ENCODE measurements at places on chromosomes 13 and 19.

GRCh38 chr19:3606174-3606689 is 443 bp downstream of the TBXA2R start:
- DNase-seq, result no peak

- no peak for DNase-seq
Observed at GRCh38 chr13:112114391-112114790, 47.4 kb downstream of the SOX1 start.

GRCh38 chr19:29639086-29639485 is 26.2 kb upstream of the PLEKHF1 start:
- no peak for DNase-seq

DNA sequence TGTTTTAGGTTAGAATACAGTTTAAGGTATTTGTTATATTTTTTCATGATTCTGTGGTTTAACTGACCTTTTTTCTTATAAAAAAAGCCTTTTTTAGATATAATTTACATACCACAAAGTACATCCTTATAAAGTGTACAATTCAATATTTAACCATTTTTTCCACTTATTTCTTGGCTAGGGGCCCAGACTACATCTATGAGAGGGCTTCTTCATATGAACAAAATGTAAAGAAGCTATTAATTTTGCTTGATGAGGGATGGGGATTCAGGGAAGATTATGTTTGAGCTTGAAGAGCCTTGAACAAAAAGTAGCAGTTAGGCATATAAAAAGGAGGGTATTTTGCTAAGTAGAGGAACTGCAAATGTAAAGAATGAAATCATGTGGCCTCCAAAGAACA is 2.2 kb downstream of the CCDC122 start:
- DNase-seq, result no peak

GRCh38 chr19:16266586-16266942 is 58.1 kb upstream of the KLF2 start:
- peak; percentile 44 for DNase-seq

DNA sequence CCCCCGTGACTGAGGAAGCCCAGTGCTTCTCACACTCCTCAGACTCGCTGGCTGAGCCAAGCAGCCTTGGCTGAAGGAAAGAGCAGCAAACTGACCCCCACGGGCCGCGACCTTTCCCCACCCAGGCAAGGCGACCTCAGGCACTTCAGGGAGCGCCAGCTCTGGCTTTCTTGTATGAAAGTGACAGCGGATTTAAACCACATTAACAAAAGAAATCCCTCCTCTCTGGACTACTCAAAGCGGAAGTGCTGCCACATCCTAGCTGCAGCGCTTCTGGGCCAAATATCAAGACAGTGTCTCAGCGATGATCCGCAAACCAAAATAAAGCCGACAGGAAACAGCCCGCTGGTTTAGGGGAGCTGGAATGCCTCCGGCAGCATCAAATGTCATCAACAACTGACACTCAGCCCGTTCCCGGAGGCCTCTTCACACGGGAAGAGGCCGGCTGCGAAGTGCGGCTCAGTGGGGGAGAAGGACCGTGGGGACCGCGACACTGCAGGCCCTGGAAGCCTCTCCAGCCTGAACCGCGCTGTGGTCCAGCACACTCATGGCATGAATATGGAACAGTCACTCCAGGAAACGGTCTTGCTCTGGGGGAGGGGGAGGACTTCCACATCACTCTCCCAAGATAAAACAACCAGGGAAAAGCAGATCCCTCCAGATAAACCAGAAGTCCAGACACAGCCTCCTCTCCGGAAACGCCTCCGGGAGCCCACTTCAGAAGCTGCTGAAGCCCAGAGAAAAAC is 1.4 kb downstream of the RASA3 start:
- DNase-seq, result peak; percentile 56

DNA sequence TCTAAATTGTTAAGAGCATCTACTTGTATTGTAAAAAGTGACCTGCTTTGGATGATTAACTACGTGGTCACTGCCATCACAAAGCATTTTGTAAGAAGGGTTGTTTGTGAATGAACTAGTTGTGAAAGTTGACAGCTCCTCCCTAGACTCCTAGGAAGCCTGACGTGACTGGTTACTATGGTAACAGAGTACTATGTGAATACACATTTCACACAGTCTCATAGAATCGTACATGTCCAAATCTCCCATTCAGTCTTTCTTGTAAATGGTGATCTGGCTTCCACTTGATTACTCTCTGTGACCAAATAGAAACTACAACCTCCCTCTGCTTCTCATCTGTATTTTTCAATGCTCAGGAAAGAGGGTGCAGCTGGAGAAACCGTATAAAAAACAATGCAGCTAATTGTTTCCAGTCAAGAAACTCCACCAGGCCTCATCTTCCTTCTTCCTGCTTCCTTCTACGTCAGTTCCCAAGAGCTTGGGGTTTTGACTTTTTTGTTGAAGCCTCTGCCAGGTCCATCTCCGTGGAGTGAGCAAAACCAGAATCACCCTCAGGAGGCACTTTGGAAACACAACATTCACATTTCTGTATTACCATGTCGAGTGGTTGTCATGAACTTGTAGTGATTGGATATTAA is 83.4 kb downstream of the GPC6 start:
- no peak for DNase-seq

- no peak for DNase-seq
Observed at GRCh38 chr13:100541897-100542825, 46.4 kb downstream of the GGACT start.

DNA sequence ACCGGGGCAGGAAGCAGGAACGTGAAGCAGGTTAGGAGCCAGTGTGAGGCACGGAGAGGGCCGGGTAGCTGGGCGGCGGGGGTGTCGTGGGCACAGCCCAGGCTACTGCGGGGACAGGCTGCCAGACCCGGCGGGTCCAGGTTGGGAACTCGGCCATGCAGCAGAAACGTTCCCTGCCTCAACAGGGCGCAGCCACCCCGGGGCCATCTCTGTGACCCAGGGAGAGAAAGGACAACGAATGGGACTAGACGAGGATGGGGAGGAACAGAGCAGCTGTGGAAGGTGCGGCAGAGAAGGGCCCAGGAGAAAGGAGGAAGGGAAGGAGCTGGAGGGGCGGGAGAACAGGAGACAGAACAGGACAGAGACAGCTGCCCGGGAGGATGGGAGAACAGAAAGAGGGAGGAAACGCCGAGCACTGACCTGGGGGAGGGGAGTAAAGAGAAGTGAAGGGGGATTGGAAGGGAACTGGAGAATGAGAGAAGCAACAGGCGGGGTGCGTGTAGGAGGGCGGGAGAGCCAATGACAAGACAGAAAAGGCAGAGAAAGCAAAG is 12.9 kb upstream of the GARIN5A start:
- no peak for DNase-seq

- DNase-seq, result no peak
Observed at GRCh38 chr13:24574847-24575246, 62.3 kb upstream of the PARP4 start.

DNA sequence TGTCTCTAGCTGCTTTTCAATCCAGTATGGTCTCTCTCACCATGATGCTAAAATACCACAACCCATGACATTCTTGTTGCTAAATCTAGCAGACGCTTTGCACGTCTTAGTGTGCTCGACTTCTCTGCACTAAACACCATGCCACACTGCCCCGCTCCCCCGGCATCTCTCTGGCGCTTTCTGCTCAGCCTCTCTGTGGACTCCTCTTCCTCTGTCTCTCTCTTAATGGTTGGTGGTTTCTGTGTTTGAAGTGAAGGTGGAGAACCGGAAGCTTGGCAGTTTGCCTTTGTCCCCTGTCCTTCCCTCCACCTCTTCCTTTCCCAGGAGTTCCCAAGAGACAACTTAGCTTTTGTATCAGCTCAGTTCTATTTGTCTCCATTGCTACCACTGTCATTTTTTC is 8.8 kb downstream of the ERCC5 start:
- DNase-seq, result no peak

DNA sequence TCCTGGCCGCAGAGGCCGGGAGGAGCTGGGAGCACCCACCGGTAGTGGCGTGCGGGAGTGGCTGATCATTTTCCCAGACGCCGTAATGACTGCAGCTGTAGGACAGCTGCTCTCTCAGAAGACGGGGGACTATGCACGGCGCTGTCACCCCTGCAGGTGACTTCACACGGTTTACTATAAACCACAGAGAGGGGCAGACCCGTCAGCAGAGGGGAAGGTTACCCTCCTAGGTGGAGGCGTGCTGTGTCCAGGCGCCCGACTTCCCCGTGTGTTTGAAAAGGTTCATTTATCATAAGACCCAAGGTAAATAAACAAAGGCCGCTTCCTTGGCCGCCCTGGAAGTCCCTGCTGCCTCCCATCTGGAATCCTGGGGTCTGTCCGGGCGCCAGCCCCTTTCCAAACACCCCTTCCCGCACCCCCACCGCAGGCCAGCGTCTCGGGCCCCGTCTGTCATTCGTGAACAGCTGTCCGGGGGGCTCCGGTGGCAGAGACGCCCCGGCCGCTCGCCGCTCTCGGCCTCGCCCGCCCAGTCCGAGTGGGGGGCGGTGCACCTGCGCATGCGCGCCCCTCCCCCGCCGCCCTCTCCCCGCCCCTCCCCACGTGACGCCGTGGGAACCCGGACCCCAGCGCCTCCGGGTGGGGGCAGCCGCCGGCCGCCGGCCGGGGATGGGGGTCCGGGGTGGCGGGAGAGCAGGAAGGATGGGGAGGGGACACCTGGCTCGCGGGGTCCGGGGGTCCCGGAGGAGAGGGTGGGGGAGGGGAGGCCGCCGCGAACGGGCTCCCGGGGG is 915 bp downstream of the SHC2 start:
- peak; percentile 13 for DNase-seq

- no peak for DNase-seq
Observed at GRCh38 chr13:52673465-52673864, 20.8 kb downstream of the SUGT1 start.

- no peak for DNase-seq
Observed at GRCh38 chr13:73940098-73940497, 194.1 kb downstream of the KLF12 start.

DNA sequence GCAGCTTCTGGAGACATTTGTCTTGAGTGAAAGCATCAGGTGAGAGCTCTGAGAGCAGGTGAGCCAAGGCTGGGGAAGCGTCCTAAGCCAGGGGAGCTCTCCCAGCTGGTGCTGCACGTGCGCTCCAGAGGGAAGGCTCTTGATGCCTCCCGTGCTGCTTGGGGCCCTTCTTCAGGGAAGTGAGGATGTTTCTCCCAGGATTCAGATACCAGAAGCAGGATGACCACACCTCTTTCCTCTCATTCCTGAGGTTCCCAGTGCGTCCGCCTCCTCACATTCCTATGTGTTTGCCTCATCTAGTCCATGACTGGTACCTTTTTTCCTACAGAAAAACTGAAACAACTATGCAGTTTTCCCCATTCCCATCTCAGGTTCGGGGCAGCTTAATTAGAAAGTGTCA is 231.0 kb upstream of the IRS2 start:
- no peak for DNase-seq

DNA sequence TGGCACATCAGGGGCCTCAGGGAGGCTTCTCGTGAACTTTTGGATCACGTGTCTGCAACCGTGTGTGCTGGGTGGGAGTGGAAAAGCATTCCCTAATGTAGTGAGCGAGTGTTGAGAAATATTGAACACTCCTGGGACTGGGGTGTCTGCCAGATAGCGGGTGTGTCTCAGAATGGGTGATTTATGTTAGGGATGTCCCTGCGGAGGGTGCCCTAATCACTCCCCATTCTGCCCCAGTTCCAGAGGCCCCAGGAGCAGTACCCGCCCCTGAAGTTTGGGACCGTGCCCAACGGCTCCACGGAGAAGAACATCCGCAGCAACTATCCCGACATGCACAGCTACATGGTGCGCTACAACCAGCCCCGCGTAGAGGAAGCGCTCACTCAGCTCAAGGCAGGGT is 24.2 kb upstream of the GRWD1 start:
- DNase-seq, result no peak

DNA sequence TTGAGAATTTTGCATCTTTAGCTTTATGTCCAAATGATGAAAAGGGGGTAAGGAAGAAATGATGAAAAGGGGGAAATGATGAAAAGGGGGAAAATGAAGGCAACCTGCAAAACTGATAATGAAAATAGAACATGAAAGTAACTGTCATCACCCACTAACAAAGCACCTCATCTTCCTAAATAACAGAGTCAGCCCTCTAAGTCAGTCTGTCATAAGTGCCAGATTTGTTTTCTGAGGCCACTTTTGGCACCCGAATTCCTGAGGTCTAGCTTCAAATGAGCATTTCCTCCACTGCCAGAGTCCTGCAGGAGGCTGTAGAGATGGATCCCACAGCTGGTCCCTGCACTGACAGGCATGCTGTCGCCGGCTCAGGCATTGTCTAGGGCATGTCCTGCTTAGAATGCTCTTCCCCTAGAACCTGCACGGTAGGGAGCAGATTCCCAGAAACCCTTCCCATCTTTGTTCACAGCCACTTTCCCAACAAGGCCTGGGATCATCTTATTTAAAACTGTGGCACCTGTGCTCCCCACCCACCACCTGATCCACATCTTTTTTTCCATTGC is 25.3 kb downstream of the RAP2A start:
- no peak for DNase-seq

GRCh38 chr19:17402982-17403855 is 2.2 kb downstream of the BST2 start:
- DNase-seq, result no peak

DNA sequence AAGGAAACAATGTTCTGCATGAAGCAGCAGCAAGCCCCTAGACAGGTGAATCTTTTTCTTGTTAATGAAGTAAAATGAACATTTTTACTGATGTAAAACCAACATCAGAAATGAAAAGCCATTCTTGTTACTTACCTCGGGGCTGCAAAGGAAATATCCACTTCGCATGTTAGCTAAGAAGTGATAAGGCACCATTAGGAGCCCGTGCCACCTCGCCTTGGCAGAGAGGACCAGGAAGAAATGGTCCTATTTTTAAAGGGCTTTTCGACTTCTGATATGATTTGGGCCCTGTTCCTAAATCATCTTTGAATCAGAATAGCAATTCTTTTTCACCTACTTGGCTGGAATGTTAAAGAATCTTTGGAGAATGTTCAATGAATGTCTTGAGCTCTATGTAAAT is 183.2 kb downstream of the OXGR1 start:
- no peak for DNase-seq

GRCh38 chr19:1980809-1981181 is 34.7 kb downstream of the BTBD2 start:
- DNase-seq, result no peak

DNA sequence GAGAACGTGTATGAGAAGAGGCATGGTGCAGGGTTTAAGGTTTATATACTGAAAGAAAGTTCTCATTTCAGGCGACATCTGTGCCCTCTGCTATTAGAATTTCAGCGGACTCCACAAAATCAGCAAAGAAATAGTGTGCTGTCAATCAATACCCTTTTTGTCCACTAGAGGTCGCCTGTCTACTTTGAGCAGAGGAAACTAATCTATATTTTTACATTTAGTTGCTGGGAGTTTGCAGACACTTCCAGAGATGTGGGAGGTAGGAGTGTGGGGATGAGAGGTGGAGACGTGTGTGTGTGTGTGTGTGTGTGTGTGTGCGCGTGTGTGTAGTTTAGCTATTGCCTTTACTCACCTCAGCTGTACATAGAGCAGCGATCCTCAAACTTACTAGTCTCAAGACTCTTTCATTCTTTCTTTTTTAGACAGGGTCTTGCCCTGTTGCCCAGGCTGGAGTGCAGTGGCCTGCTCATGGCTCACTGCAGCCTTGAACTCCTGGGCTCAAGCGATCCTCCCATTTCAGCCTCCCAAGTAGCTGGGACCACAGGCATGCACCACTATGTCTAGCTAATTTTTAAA is 9.7 kb downstream of the INAFM1 start:
- no peak for DNase-seq

DNA sequence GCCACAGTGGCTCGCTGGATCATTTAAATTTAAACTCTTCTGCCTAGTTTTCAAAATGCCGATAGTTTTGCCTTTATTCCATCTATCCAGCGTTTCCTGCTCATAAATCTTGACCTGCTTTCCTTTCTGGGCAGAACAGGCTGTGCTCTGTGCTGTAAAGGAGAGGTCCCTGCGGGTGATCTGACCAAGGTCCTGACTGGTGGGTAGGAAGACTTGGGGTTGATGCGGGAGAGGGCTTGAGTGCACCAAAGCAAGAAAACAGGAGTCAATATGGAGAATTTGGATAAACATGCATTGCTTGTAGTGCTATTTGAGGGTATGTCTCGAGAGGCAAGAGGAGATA is 533.6 kb downstream of the MYO16 start:
- no peak for DNase-seq
